ENCODE measurements at places on chromosomes 12 and 14.

DNA sequence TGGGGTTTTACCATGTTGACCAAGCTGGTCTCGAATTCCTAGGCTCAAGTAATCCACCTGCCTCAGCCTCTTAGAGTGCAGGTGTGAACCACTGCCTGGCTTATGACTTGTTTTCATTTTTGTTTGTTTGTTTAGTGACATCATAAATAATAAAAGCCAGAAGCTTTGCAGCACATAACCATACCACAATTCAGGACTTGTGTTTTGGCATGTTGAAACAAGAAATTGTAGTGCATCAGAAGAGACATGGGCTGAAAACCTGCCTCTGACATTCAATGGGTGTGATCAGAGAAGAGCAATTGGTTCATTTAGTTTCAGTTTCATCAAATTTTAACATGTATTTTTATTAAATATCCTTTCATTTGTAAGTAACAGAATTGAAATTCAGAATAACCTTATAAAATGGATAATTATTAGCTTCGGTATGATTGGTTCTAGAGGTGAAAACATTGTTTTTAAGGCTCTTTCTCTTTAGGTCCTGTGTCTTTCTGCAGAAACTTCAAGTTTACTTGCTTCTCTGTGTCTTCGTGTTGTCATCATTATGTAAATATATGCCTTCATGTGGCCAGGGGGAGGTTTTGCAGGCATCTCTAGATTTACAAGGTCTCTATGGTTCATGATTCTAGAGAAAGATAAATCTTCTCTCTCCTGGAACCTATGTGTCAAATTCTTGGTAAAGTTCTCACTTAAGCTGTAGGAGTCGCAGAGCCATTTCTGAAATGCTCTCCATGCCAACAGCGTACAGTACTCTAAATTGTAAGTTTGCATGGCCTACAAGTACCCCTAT is 312.0 kb downstream of the KCNC2 start:
- no peak for DNase-seq

GRCh38 chr14:37482428-37482827 is 112.6 kb downstream of the FOXA1 start:
- DNase-seq = no peak

- DNase-seq = no peak
Observed at GRCh38 chr14:64675312-64675711, 28.9 kb upstream of the PLEKHG3 start.

GRCh38 chr12:115572440-115572839 is 705.1 kb downstream of the MED13L start:
- no peak for DNase-seq

- DNase-seq = no peak
Observed at GRCh38 chr12:95607642-95608041, 56.4 kb upstream of the USP44 start.

DNA sequence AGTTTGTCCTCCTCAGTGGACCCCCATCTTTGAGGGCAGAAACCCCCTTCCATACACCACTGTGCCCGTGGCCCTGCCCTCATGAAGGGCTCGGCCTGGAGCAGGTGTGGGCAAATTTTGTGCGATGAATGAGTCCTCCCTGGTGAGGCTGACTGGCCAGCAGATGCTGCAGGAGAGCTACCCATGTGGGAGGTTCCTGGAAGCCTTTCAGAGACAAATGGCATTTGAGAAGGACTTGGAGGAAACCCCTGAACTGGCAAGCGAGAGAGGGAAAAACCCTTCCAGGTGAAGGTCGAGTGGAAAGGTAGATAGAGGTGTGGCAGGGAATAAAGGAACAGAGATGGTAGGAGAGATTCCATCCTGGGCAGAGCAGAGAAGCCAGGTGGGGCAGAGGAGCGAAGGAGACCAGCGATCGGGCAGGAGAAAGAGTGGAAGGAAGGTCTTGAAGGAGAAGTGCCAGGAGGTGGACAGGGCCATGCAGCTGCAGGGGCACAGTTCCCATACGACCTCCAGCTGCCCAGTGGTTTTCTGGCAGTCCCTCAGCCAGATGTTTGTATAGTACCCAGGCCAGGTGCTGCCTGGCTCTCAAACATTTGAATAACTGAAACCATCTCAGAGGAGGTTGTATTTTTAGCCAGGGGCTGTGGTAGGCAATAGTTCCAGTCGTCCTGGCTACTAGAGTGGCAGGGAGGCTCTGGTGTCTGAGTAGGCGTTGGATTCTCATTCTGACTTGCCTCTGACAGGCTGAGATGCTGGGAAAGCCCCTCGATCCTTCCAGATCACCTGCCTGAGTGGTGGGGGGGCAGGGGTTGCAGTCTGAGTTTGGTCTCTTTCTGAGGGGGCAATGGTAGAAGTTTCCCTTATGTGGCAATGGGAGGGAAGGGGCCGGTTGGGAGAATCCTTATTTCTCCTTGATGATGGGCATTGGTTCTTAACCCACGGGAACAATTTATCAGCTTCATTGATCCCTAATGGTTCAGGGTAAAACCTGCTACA is 40.1 kb downstream of the FBXL14 start:
- DNase-seq = no peak

GRCh38 chr12:50642761-50643160 is 121.1 kb upstream of the ATF1 start:
- no peak for DNase-seq

GRCh38 chr12:83122623-83122934 is 435.9 kb downstream of the TMTC2 start:
- no peak for DNase-seq

Measured in stimulated activated CD4-positive, alpha-beta T cell treated with anti-CD3 and anti-CD28 coated beads, Interleukin-2, amount 100 ng/mL, for 4 hours (primary cell).